GM19239 (cell line): ENCODE measurements at places on chromosomes 16 and 17.

DNA sequence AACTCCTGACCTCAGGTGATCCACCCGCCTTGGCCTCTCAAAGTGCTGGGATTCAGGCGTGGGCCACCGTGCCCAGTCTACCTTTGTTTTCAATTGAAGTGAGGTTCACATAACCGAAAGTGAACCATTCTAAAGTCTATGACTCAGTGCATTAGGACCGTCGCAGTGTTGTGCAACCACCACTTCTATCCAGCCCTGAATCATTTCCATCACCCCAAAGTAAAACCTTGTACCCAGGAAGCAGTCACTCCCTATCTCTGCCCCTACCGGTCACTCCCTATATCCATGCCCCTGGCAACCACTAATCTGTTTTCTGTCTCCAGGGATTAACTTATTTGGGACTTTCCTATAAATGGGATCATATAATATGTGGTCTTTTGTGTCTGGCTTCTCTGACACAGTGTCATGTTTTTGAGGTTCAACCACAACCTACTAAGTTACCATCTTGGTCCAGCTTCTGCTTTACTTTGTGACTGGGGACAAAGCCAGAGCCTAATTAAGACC lies 28.3 kb upstream of the CDC42EP4 start:
- DNase-seq, result no peak

- no peak for DNase-seq
Observed at GRCh38 chr17:9258115-9259015, 237.1 kb downstream of the NTN1 start.

DNA sequence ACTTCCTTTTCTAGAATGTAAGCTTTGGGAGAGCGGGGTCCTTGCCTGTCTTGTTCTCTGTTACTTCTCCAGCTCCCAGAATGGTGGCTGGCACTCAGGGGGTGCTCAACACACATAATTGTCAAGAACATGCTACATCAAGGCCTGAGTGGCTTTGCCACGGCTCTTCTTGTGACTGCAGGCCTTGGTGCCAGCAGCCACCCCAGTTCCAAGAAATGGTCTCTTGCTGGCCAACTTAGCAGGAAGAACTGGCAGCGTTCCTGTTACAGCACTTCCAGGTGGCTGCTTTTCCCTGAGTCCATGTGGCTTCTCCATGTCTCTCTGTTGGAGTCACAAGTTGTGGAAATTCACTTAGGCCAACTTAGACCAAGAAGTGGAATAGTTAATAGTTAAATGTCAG lies 36.1 kb downstream of the PRKCB start:
- no peak for DNase-seq

DNA sequence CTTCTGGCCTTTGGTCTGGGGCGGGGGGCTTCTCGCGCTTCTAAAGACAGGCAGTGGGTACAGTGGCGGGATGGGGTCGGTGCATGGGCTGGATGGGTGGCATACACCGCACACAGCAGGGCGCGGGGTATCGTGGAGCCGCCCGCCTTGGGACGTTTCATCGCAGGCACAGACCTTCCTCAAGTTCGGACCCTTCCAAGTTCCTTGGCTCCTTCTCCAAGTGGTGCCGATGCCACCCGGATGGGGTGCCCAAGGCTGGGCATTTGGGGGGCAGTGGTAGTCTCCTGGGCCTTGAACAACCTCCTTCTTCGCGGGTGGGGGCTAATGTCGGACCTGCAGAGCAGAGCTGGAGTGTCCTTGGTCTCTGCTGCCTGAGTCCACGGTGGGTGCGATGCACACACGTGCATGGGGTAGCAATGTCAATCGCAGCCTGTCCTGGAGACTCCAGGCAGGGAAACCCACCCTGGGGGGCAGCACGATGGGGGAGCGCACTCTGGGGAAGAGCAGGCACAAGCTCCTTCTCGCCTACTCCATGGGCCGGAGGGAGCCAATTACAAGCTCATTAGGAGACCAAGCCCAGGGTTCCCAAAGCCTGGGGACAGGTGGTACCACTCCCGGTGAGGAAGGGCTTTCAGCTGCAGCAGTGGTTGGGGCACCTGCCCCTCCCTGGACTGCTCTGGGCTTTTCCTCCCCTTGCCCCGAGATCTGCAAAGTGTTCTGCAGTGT lies 686 bp upstream of the MTSS2 start:
- DNase-seq, result no peak

GRCh38 chr17:21370430-21370829 lies 5.7 kb upstream of the KCNJ12 start:
- no peak for DNase-seq

DNA sequence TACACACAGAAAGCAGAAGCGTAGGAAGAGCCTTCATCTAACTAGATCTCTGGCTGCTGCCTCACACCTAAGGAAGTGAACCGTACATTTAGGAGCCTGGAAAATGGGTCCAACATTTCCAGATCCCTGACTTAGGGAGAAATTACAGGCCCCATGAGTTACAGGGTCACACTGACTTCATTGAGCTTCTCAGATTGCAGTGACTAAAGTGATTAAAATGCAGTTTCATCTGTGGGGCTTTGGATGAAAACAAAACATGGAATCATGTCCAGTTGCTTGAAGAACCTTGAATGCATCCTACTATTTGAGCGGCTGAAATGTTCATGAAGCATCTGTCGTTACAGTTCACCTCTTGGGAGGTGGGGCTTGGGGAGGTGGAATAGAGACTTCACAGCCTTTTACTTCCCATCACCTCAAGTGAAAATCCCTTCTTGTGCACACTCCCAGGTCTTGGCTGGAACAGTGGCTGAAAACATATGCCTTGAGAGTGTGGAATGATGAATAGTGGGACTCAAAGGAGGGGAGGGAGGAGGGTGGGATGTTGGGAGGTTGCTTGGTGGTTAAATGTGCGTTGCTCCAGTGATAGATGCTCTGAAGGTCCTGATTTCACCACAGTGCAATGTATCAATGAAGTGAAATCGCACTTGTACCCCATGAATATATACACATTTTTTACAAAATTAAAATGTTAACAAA lies 19.7 kb downstream of the TEKT3 start:
- DNase-seq, result no peak

- DNase-seq, result no peak
Observed at GRCh38 chr16:85331688-85332087, 219.4 kb upstream of the CIBAR2 start.

GRCh38 chr17:16975744-16976625 lies 4.1 kb upstream of the TNFRSF13B start:
- DNase-seq, result no peak
